ENCODE measurements at places on chromosomes 5 and 9.

DNA sequence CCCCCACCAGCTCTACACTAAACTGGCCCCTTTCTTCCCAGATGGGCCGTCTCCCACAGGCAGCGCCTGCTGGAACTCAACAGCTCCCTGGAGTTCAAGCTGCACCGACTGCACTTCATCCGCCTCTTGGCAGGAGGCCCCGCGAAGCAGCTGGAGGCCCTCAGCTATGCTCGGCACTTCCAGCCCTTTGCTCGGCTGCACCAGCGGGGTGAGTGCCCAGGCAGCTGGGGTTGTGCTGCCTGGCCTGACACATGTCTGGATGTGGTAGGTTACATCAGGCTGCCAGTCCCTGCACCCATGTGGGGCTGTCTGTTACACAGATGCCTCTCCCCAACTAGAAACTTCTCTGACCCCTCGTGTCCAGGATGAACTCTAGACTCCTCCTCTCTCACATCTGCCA, 9.8 kb downstream of the NHP2 start:
- DNase-seq = no peak

DNA sequence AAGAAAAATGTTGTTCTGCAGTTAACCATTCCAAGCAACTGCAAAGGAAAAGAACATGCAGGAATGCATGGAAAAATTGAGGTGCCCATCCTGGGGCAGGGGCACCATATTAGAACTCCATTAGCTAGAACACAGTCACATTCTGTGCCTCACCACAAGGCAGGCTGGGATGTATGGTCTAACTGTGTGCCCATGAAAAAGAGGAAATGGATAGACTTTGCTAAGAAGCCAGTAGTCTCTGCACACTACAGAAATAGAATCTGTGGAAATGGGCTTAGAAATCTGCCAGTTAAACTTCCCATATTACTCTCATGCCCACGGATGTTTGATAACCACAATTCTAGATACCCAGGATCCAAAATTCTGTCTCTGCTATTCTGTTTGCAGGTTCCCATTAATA, 423.8 kb upstream of the SMARCA2 start:
- DNase-seq = no peak

DNA sequence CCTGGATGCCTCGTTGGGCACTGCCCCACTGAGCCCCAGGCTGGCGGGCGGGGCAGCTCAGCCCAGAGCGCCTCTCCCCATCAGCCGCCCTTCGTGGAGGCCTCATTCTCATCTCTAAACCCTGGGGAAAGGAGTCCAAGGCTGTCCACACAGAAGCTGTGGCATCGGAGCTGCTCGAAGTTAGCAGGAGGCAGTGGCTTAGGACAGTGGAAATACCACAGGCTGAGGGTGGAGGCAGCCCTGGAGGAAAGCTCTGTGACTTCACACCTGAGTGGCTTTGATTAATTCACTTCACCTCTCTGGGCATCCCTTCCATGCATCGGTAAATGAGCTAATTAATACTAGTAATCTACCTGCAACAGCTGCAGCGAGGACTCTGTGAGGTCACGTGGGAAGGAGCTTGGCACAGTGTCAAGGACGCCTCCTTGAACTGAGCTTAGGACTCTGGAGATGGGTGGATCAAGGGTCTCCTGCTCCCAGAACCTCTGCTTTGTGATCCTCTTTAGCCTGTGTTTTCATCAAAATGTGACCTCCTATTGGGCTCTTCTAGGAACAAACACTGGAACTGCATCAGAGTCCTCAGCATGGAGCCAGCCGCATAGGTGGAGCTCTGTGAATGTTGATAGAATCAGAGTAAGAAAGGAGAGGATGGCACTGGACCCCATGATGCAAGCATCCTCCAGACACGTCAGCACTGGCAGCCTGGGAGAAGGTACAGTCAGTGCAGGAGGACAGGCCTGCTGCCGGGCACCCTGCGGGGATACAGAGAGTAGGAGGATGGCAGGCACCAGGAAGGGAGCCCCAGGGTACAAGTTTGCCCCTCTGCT, 842 bp upstream of the ANGPTL2 start:
- DNase-seq = no peak

DNA sequence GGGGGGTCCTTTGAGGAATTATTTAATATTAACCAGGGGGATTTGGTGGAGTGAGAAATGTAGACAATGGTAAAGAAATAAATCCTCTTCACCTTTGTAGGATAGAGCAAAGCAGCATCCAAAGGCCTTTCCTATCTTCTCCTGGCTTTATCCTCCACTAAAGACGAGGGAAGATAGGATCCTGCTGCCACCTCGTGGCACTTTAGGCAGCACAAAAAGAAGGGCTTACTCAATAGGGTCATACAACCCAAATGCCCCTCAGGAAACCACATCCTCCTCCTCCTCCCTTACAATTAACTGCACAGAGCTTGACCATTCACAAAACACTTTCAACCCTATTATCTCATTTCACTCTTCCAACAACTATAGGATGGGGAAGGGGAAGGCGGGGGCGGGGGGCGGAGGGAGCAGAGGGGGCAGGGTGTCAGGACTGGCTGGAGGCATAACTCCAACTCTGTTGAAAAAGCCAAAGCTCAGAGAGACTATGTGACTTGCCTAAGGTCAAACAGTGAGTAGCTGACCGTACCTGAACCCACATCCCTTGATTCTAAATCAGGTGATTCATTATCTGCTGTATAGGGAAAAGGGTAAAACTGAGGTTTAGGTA, 45.4 kb upstream of the MYOT start:
- no peak for DNase-seq

DNA sequence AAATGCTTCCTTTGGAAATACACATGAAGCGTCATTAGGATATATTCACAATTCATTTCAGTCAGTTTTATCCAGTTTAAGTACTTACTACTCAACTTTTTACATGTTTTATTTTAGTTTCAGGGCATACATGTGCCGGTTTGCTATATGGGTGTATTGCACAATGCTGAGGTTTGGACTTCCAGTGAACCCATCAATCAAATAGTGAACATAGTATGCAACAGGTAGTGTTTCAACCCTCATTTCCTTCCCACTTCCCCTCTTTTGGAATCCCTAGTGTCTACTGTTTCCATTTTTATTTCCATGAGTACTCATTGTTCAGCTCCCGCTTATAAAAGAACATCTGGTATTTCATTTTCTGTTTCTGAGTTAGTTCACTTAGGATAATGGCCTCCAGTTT, 74.7 kb downstream of the TMEM161B start:
- DNase-seq = no peak

- no peak for DNase-seq
Measured at GRCh38 chr5:78734094-78734845, 85.7 kb upstream of the LHFPL2 start.

DNA sequence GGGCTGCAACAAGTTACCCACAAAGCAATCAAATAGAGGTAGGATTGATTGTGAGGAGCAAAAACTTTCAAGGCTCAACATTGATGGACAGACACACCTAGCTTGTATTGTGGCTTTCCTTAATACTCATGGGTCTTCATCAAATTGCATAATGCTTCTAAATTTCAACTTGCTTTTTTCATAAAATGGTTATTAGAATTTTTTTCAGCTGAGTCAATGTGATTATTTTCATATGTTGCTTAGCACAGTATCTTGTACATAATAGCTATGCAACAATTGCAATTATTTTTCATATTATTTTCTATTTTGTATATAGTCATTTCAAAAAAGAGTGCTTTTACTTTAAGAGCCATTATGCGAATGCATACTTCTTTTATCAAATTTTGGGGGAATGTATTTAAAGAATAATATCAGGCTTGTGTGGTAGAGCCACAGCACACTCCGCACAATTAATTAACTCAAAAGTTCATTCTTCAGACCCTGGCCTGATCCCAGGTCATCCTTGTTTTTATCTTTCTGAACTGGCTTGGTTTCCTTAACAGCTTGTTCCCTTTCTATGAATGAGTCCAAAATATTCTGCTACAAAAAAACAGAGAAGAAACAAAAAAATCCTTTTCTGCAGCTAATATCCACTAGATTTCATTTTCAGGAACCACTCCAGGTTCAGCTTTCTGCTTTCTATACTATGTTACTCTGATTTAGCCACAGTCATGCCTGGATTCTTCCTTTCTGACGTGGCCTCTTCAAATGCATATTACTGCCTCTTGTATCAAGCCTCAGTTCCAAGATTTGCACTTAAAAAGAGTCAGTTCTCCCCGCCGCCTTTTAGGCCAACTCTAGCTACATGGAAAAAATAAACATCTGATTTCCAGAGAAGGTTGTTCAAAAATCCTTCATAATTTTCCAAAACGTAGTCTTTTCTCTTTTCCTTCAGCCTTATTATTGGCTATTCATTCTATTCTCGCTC, 45.3 kb upstream of the CDH9 start:
- no peak for DNase-seq

GRCh38 chr9:11312966-11313365, 700.2 kb upstream of the PTPRD start:
- DNase-seq = no peak

DNA sequence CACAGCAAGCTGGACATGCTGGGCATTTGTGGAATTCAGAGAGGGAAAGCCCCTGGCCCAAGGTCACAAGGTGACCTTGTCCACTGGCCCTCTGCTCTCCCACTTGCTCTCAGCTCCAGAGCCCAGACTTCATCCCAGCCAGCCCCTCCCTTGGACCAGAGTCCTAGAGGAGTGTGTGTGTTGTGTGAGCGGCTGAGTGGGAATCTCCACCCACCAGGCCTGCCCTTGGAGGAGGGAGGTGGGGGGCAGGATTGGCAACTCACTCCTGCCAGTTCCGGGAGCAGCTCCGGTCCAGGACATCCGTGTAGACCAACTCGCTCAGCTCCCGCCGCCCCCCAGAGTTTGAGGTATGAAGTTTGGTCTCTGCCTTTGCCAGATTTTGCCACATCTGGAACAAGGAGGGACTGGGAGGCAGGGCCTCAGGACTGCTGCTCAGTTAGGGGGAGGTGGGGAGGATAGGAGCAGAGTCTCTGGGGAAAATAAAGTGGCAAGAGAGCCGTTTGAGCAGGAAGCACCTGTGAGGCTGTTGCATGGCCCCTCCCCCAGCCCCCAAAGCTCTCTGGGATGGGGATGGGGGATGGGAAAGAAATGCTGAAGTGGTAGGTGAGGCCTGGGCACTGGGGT, 1.4 kb downstream of the MZB1 start:
- DNase-seq = no peak

GRCh38 chr5:107485184-107485583, 185.6 kb downstream of the EFNA5 start:
- DNase-seq = no peak

GRCh38 chr5:178750230-178750629, 19.8 kb upstream of the ZNF354A start:
- no peak for DNase-seq

- no peak for DNase-seq
Measured at GRCh38 chr9:20290257-20290656, 332.0 kb downstream of the MLLT3 start.

DNA sequence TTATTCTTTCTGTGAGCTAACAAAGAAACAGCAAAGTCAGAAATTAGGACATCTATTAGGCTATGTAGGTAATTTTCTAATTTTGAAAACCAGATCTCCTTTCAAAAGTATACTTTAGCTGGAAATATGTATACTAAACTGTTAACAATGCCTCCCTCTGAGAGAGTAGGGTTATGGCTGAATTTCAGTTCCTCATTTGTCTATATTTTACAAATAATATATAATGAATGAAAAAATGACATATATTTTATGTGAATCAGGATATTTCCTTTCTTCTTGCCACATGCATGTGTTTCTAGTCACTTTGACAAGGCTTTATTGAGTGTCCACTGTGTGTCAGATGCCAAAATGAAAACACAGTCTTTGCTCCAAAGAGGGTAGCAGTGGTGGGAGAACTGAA, 15.4 kb downstream of the HACD4 start:
- no peak for DNase-seq

- DNase-seq = no peak
Measured at GRCh38 chr5:55072666-55073065, 29.8 kb upstream of the GZMA start.

GRCh38 chr5:72110394-72111013, 3.2 kb downstream of the MAP1B start:
- DNase-seq = no peak

DNA sequence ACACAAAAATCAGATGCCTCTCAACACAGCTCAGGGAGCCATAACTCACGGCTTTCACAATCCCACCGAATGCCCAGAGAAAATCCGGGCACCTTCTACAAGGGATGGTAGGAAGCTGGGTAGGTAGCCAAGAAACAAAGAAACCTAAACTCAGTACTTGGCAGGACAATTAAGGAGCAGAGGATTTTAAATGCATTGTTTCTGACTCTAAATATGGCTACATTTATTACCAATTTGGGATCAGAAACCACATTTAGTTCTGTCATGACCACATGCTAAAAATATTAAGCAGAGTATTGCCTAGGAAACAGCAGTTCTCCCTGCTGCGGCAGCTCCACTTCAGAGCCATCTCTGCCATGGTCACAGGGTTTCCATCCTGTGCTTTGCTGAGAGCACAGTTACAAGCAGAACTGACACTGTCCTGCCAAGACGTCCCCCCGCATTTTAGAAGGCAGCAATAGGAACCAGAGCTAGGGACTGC, 57.5 kb downstream of the SIL1 start:
- DNase-seq = no peak

GRCh38 chr9:20303066-20303465, 319.2 kb downstream of the MLLT3 start:
- DNase-seq = no peak

DNA sequence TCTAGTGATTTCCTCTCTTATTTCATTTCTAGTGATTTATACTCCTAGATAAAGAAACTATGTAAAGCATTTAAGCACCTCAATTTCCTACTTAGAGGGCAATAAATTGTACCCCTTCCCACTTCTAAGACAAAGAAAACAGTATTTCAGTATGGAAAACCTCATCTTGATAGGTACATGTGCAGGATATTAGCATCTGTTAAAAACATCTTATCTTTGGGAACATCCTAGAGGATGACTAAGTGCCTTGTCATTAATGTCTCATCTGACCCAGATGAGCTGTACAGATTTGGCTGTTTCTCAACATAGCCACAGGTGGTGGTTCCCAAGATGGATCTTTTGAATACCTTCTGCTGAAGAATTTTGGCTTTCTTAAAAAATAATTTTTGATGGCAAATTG, 5.7 kb downstream of the MEGF10 start:
- DNase-seq = no peak

Data from activated CD8-positive, alpha-beta memory T cell treated with anti-CD3 and anti-CD28 coated beads for 1 hour (primary cell).